Right lobe of liver (tissue), 6 donors: ENCODE measurements at places on chromosomes 6 and 20. TPM values are rescaled to one million over a fixed set of nuclear protein-coding genes. Genes with fewer than 3 reads are reported as not detected.

ARMH2 gene
- total RNA-seq: not detected

NHLRC1 gene
- 2.5 TPM for total RNA-seq

LPA gene
- total RNA-seq: 442 TPM

GRCh38 chr6:150293423-150294173 is 75.2 kb upstream of the IYD start:
- no peak for DNase-seq

PLA2G7 gene
- total RNA-seq: 0.92 TPM
